ENCODE measurements at places on chromosomes 6 and 20.

DNA sequence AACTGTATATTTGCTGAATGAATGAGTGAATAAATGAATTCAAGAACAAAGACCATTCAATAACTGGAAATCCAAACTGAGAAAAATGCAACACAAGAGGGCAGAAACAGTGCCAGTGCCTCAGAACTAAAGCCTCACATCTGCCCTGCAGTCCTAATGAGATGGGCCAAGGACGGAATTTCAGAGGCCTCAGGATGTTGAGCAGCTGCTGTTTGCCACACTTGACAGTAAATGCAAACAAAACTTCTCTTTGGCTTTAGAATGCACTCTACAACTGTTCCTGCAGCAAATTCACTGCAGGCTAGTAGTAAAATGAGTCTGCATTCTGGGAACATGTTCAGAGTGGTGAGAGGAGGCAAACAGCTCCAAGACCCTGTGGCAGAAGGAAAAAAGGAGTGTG is 177.6 kb upstream of the LRFN2 start:
- DNase-seq, result no peak

- DNase-seq, result no peak
Measured at GRCh38 chr20:34052414-34052813, 58.7 kb downstream of the RALY start.

DNA sequence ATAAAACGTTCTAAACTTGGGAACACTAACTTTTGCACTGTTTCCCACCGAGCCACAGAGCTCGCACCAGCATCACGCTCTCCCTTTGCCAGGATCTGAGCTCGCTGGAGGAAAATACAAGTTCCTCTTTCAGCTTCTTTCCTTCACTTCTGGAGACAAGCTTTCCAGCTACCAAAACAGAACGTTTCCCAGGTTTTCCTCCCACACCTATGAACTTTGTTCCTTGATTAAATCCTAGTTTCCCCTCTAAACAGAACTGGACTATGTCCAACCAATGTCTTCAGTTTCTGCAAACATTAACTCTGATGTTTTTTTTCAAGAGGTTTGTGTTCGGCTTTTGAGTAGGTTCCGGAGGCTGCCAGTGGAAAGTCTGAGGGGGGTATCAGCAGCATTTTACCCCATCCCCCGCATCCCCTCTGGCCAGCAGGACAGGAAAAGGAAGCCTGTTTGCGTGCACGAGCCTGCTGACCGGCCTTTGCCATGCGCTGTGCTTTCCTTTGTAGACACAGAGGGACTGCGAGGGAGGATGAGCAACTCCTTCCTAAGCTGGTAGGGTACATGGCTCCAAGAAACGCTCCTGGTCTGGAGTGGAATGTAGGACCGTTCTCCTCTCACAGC is 135.5 kb downstream of the LY86 start:
- DNase-seq, result no peak

DNA sequence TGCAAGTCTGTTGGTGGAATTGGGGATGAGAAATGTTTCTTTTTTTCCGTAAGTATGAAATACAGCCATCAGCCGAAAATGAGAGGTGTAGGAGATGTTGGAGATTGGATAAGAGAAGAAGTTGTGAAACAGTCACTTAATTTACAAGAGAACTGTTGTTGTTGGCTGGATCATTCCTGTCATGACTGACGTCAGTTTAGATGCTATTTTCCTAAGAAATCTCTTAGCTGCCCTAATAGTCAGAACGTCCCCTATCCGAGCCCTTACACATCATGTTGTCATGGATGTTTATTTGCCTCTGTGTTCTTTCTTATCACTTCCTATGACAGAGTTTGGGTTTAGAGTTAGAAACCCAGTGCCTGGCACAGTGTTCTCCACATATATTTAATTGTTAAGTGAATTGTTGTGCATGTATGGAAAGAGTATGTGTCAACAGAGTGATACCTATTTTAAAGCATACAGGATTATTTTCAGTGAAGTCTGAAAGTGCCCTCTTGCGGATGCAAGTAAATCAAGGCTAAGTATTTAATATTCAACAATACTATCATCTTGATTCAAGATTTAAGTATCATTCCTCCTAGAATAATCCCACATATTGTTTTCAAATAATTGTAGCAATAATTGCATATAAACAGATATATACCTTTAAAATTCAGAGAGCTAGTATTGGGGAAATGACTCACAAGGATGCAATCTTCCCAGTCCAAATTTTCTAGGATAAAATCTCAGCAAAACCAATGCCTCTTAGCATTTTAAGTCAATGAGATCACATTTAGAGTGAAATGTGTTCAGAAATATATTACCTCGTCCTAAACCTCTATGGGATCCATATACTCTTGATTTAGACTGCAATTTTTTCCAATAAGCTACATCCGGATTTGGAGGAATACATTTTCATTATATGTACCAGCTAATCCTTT is 309.9 kb upstream of the NOX3 start:
- no peak for DNase-seq

GRCh38 chr6:7142228-7142801 is 34.6 kb downstream of the RREB1 start:
- DNase-seq, result no peak

DNA sequence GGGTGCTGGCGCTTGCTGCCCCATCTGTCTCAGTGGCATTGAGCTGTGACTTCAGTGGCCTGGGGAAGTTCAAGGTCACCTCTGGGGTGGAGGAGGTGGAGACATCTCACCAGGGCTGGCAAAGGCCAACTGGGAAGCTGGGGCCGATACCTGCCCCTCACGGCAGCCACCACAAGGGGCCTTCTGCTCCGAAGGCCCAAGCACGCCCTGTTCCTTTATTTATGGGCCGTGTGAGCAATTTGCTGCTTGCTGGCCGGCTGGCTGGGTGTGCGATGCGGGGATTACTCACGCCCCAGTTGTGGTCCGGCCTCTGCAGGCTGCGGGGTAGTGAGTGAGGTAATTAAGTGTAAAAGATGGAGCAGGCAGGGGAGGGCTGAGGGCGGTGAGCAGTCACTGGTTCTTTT is 13.2 kb upstream of the SCRT2 start:
- no peak for DNase-seq

- peak; percentile 84 for DNase-seq
Measured at GRCh38 chr6:112501705-112502104, 154.6 kb downstream of the RFPL4B start.

DNA sequence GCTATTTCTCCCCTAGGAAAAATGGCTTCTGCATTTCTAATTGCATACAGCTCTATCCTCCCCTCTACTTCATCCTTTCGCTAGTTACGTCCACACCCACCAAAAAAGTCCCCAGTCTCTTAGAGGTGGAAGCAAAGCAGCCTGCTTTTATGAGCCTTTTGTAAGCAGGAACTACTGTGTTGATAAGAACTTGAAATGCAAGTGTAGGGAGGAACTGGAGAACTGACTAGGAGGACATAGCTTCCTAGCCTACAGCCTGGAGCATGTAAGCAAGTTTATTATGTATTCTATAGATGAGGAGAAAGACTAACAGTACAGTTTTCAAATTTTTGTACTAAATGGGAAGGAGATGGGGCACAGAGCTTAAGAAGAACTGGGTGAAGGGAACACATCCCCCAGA is 10.3 kb downstream of the ARHGAP18 start:
- no peak for DNase-seq

GRCh38 chr6:128186729-128187128 is 285.9 kb upstream of the THEMIS start:
- DNase-seq, result no peak

- DNase-seq, result no peak
Measured at GRCh38 chr6:11128608-11129007, 17.1 kb upstream of the ERVFRD-1 start.

DNA sequence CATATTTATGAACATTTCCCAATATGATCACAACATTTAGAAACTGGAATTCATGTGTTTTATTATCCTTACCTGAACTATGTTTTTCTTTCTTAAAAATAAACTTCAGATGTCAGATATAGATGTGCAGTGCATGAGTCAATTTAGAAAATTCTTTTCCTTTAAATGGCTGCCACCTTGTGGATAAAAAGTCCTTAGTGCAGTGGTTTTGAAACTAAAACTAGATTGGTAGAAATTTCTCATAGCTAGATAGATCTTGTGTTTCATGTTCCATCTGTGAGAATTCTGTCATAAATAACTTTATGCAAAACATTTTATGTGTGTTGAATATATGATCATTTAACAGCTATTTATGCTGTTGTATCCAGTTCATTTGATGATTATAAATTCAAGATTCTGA is 134.9 kb downstream of the KLHL32 start:
- DNase-seq, result no peak

- DNase-seq, result no peak
Measured at GRCh38 chr6:135673501-135674309, 176.2 kb upstream of the AHI1 start.

GRCh38 chr20:45293041-45294002 is 13.3 kb upstream of the RBPJL start:
- DNase-seq, result peak; percentile 85

DNA sequence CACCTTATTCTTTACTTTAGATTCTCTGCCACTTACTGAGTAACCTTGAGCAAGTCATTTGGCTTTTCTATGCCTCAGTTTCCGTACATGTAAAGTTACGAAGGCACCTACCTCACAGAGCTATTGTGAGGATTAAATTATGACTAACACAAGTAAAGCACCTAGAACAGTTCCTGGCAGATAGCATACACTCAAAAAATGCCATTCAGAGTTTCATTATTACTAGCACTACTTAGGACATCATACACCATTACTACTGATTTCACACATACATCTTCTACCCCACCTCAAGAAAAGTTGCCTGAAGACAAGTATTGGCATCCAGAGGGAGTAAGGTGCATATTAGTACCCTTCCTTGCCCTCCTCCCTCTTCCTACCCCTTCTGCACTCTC is 107.8 kb downstream of the OGFRL1 start:
- no peak for DNase-seq

DNA sequence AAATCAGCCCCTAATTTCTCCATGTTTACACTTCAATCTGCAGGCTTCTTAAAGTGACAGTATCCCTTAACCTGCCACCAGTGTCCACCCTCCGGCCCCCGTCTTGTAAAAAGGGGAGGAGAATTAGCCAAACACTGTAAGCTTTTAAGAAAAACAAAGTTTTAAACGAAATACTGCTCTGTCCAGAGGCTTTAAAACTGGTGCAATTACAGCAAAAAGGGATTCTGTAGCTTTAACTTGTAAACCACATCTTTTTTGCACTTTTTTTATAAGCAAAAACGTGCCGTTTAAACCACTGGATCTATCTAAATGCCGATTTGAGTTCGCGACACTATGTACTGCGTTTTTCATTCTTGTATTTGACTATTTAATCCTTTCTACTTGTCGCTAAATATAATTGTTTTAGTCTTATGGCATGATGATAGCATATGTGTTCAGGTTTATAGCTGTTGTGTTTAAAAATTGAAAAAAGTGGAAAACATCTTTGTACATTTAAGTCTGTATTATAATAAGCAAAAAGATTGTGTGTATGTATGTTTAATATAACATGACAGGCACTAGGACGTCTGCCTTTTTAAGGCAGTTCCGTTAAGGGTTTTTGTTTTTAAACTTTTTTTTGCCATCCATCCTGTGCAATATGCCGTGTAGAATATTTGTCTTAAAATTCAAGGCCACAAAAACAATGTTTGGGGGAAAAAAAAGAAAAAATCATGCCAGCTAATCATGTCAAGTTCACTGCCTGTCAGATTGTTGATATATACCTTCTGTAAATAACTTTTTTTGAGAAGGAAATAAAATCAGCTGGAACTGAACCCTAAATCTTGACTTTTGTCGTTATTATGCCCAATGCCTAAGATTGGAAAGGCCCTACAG is 4.5 kb downstream of the SOX4 start:
- no peak for DNase-seq

- no peak for DNase-seq
Measured at GRCh38 chr6:3175715-3176402, 18.5 kb upstream of the TUBB2A start.

- DNase-seq, result no peak
Measured at GRCh38 chr6:11705069-11705468, 73.5 kb downstream of the ADTRP start.

- no peak for DNase-seq
Measured at GRCh38 chr6:52511163-52511562, 65.7 kb downstream of the TRAM2 start.

DNA sequence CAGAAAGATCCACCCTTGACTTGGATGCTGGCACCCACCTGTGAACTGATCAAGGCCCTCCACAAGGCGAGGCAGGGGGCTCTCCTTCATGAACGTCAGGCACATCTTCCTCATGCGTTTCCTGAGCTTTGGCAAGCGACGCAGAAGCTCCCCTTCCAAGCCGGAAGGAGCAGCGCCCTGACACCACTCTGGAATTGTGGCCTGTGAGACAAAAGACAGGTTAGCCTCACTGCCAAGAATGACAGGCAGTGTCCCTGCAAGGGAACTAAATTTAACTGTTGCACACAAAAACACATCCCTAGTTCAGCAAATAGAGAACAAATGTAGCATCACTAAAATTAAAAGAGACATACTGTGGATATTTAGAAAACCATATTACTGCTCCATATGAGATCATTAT is 42.0 kb upstream of the LYRM2 start:
- no peak for DNase-seq

GRCh38 chr20:655726-656624 is 3.0 kb upstream of the SRXN1 start:
- DNase-seq, result no peak

DNA sequence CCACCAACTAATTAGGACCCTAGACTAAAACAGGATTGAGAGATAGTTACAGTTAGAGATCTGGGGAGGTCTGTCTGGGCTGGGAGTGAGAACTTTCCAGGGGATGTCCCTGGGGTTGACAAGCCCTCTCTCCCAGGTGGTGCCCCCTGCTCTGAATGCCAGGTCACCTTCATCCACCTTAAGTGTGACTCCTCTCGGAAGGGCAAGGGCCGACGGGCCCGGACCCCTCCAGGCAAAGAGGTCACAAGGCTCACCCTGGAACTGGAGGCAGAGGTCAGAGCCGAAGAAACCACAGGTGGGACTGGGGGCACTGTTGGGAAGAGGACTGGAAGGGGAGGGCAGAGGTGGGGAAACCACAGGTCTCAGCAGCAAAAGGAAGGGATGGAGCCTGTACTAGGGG is 17.0 kb upstream of the ZNF76 start:
- DNase-seq, result no peak

DNA sequence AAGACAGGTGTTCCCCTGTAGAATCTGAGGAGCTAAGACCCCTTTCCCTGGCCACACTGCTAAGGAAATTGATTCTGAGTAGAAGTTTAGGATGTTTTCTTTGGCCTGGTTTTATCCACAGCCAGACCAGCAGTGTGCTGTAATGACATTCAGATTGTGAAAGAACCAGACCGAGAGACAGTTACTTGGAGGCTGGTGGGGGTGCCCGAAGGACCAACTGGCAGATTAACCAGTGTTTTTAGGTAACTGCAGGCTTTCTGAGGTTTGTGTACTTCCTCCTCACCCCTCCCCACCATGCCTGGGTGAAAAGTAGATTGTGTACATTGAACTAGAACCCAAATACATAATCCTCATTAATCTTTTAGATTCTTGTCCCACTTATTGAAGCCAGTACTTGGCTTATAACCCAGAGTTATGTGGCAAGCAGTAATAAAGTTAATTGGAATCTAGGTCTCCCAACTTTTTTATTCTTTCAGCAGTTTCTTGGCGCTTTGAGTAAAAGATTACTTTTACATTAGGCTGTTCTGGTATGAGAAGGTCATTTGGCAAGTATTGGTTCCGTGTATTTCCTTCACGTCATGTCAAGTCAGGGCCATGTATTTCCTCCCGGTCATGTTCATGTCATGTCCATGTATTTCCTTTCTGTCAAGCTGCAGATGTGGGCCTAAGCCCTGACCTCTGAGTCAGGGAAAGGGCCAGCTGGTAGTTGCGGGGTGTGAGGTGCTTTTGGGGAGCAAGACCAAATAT is 93.7 kb downstream of the TCP11 start:
- DNase-seq, result no peak
